ENCODE measurements at places on chromosomes 11 and 22.

DNA sequence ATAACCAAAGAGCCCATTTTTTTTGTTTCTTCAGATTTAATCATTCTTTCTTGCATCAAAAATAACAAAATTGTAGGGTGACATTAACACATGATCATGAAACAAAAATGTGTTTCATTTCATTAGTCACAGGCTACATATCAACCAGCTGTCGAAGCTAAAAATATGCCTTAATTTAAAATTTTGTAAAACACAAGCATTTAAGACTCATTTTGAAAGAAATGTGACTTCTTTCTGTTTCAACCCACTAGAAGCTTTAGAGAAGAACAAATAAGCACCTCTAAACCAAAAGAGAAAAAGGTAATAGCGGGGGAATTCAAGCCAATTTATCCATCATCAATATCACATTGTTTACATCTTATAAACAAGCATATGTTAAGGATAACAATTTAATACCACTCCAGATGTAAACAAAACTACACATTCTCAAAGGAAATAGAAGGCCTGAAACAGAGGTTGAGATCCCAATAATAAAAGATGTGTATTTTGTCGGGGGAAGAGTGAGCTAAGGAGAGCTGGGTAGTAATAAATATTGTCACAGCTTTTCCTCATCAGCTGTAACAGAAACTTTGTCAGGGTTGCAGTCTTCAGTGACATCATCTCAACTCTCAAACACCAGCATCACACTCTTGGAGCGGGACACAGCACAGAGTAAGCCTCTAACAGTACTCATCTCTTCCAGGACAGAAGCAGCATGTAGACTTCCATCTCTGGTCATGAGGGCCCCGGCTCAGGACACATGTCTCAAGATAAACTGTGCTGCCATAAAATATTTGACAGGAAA is 42.0 kb downstream of the ALG9 start:
- DNase-seq = no peak

GRCh38 chr11:76838678-76839068 is 22.0 kb upstream of the ACER3 start:
- DNase-seq = no peak

DNA sequence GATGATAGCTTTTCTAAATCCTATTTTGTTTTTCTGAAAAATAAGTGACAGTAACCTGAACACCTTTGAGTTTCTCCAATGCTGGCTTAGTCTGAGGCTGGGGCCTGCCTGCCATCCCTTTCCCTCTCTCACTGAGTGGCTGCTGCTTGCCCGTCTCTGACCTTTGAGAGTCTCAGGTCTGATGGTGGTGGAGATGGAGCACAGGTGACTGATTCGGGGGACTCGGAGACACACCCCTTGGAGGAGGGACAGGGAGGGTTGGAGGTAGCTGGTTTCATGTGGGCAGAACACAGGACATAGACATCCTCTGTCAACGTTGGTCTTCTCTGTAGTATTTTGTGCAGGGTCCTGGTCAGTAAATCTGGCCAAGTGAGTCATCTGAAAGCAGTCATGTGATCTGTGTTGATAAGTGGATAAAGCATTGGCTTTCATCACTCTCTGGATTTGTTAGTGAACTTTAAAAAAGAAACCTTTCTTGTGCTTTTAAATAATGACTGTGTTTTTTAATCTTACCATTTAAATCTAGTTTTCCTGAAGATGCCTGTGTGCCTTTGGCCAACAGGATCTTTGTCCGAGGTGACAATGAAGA is 47.1 kb upstream of the CLDN5 start:
- DNase-seq = no peak

- DNase-seq = no peak
Measured at GRCh38 chr22:36811094-36811800, 5.6 kb downstream of the PVALB start.

DNA sequence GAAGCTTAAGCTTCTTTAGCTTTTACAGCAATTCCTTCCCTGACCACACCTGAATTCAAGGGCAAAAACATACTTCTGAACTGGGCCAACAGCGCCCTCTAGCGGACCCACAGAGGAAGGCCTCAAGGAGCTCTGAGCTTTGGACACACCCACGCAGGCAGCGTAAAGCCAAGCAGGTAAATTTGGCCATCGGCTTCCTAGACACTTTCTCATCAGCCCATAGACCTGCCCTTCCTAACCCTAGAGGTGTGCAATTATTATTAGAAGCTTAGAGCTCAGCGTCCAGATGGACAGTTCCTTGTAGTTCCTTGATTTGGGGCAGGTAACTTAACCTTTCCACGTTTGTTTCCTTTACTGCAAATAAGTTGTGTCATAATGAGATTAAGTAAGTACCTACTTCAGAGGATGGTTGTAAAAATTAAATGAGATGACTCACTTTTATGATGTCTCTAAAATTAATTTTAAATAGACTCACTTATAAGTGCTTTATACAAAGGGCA is 25.7 kb upstream of the HMGXB4 start:
- no peak for DNase-seq

DNA sequence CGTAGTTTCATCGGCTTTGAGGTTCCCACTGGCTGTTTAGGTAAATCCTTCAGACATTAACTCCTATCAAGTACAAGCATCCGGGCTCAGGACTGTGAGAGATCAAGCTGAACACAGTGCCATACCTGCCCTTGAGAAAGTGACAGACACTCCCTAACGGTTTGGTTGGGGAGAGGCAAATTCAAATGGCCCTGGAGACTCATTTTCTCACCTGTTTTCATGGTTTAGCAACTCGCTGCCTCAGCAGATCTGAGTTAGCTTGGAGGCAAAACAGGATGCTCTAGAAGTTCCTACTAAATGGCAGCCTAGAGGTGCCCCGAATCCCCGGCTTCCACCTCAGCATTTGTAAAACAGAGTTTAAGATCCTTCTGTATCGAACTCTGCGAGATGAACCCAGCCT is 3.6 kb upstream of the FBXO3 start:
- no peak for DNase-seq

DNA sequence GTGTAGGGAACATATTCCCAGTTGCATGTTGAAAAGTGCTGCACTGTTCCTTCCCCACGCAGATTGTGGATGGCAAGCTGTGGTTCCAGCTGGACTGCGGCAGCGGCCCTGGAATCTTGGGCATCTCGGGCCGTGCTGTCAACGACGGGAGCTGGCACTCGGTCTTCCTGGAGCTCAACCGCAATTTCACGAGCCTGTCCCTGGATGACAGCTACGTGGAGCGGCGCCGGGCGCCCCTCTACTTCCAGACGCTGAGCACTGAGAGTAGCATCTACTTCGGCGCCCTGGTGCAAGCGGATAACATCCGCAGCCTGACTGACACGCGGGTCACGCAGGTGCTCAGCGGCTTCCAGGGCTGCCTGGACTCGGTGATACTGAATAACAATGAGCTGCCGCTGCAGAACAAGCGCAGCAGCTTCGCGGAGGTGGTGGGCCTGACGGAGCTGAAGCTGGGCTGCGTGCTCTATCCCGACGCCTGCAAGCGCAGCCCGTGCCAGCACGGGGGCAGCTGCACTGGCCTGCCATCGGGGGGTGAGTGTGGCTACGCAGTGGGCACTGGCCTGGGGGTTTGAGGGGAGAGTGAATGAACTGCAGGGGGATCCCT is 102.7 kb upstream of the MTNR1B start:
- no peak for DNase-seq

- DNase-seq = no peak
Measured at GRCh38 chr11:44977493-44977984, 26.9 kb upstream of the TP53I11 start.

- no peak for DNase-seq
Measured at GRCh38 chr11:73177380-73177777, 35.3 kb upstream of the FCHSD2 start.

GRCh38 chr11:109096266-109096665 is 325.7 kb upstream of the C11orf87 start:
- DNase-seq = no peak

DNA sequence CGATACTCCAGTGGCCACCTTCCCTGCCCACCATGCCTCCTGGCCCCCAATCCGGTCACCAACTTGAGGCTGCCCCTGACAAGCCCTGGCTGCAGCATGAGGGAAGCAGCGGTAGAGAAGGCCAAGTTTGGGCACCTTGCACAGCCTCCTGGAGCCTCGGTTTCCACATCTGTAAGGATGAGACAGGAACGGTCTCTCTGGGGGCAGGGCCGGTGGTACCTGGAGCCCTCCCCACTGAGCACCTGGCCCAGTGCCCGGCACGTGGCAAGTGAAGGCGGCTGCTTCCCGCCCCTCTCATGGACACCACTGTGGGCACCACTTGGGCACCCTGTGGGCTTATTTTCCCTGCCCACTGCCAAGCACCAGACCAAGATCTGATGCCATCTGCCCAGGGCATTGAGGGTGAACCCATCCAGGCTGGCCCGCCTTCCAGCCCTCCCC is 77.8 kb downstream of the CDKN1C start:
- peak; percentile 58 for DNase-seq

GRCh38 chr11:59271247-59271755 is 58.6 kb upstream of the MPEG1 start:
- DNase-seq = no peak

DNA sequence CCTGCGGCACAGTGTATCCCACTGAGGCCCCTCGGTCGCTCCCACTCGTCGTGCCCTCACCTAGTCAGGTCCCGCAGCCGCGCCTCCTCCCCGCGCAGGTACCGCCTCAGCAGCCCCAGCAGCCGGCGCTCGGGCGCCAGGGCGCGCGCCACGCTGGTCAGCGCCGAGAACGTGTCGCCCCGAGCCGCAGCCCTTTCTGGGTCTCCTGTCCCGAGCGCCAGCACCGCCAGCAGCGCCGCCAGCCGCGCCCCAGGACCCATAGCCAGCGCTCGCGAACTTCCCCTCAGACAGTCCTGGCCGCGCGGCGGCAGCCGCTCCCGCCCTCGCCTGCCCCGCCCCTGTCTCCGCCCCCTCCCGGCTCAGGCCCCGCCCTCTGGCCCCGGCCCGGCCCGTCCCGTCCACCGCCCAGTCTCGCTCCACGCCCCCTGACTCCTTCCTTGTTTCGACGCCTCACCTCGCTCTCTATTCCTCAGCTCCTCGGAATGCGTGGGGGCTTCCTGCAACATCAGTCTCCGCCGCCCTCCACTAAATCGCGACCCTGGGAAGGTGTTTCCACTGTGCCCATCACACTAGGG is at the start of gene P4HA3:
TSS of gene P4HA3 (minus strand) at position 289 of the 575 bp plus-strand sequence. CDS start at position 260, 29 bp downstream.
- no peak for DNase-seq

- no peak for DNase-seq
Measured at GRCh38 chr11:12434325-12434654, 56.9 kb downstream of the PARVA start.

- DNase-seq = no peak
Measured at GRCh38 chr11:95563173-95563572, 226.4 kb downstream of the FAM76B start.

DNA sequence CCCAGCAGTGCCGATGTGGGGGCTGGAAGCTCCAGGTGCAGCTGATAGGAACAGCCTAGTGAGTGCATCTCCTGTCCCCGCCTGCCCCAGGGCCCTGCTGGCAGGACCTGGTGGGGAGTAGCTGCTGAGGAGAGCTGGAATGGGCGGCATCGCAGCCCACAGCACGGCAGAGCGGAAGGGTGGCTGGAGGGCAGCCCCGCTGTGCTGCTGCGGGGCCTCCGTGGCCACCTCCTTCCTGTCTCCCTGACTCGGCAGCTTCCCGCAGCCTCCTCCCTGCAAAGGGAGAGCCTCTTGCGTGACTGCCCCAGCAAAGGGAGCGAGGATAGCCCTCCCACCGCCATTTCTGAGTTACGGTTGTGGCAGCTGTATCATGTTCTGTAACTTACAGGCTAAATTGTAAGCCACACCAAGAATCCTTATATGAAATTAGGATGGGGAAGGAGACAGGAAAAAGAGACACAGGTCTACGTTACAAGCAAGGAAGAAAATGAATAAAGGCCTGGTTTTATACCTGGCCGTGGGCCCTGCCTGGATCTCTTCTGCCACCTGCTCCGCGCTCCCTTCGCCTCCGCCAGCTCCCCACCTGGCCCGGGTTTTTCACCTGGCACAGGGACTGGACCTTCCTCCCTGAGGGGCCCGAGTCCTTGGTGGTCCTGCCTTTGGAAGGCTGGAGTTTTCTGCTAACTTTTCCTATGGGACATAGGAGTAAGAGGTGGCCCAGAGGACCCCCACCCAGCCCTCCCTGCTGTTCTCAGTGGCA is 10.0 kb downstream of the TPCN2 start:
- DNase-seq = no peak

DNA sequence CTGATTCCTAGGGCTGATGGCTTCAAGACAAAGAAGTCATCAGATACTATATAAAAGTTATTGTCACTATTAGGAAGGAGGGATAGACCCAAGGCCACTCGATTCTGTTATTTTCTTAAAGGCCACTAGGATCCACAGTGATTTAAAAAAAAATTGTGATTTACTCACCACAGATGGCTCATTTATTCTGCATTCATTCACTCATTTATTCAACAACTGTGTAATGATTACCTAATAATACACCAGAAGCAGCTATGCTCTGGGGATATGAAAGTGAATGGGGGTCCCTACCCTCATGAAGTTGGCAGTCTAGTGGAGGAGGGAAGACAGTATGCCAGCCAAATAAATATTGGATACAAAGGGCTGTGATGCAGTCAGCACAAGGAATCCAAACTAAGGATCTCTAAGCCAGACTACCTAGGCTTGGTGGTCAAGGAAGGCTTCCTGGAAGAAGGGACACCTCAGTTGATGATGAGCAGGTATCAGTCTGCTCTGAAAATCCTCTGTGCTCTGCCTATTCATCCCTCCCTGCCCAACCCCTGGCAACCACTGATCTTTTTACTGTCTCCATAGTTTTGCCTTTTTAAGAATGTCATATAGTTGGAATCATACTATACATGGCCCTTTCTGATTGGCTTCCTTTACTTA is 110.5 kb downstream of the NAT10 start:
- DNase-seq = no peak

GRCh38 chr11:112770033-112770432 is 191.2 kb upstream of the NCAM1 start:
- DNase-seq = no peak

- DNase-seq = no peak
Measured at GRCh38 chr11:112735470-112735869, 225.8 kb upstream of the NCAM1 start.

DNA sequence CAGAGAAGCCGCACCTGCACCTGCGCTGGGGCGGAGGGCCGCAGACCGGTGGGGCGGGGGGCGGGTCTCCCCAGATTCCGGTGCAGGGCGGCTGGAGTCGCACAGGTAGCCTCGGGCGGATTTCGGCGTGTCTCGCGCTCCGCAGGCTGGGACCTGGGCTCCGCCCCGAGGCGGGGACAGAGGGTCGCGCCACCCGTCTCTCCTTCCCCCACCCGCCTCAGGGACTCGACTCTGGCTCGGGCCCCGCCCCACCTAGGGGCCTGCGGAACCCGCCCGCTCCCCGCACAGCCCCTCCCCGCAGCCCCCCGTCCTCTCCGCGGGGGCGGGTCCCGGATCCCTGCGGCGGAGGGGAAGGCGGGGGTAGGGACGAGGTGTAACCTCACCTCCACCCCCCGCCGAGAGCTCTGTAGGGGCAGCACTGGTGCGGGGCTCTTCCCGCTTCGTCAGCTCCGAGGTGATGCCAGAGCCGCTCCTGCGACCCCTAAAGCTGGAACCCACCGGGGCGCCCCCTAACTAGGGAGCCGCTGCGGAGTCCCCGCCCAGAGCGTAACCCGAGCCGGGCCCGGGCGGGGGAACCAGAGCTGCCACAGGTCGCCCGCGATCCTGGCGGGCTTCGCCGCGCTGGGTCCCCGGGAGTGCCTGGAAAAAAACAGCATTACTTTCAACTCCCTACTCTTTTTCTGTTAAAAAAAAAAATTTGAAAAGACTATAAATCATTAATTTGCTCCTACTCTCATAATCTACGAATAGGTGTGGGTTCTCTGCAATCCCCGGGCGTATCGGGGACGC is at the start of gene SLC29A2:
TSS of gene SLC29A2 (minus strand) at position 134 of the 789 bp plus-strand sequence. CDS start 169 bp downstream, outside the sequence.
- DNase-seq = peak; percentile 75
